ENCODE measurements at places on chromosomes 3 and 15.

DNA sequence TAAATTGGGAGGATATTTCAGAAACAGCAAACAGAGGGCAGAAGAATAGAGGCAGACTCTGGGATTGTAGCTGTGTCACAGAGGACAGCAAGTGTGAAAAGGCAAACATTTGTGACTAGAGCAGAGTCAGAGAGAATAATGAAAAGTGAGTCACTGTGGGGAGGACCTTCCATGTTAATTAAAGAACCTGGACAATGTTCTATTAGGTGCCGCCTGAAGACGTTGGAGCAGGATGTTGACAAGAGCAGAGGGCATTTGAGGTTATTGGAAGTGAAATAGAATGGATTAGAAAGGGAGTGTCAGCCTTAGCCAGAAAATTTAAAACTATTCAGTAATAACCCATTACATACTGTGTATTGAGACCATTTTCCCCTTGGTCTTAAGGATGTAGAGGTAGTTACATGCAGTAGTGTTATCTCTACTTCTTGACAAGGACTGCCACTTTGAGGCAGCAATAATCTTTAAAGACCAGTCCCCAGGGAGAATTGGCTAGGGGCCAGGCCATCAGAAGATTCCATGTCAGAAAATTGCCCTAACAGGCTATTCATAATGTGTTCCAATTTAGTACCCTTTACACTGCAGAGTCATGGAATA lies 5.8 kb downstream of the ACKR2 start:
- DNase-seq, result no peak

DNA sequence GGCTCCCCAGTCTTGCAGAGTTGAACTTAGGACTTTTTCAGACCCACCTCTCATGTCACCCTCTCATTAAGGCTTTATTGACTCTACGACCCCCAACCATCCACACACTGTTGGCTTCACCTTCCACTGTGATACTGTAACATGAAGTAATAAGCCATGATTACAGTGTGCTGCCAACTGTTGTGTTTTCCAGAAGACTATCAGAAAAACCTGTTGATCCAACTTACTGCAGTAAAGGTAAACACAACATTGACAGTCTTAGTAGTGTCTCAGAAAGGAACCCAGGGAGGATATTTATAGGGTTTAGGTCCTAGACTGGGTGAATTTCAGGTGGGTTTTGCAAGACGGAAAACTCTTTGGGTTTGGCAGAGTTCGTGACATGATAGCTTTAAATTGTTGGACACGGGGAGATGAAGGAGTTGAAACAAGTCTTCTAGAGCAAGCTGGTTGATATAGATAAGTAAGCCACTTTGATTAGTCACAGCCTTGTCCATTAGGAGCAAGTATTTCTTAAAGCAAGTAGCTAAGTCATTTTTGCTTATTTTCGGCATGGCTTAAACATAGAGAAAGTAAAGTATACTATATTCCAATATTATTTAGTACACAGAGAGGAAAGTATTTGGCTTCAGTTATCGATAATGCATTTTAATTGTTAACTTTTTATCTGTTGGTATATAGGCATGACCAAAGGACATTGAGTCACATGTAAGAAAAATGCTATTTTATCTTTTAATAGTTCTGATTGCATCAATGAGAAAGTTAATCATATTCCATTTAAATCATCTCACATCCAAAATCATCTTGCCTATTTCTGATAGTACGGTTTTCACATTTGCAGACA lies 2.4 kb upstream of the COL6A5 start:
- no peak for DNase-seq

- peak; percentile 23 for DNase-seq
Observed at GRCh38 chr3:59237121-59237520, 187.3 kb upstream of the CFAP20DC start.

- DNase-seq, result no peak
Observed at GRCh38 chr15:77864211-77865105, 213.1 kb downstream of the TBC1D2B start.

DNA sequence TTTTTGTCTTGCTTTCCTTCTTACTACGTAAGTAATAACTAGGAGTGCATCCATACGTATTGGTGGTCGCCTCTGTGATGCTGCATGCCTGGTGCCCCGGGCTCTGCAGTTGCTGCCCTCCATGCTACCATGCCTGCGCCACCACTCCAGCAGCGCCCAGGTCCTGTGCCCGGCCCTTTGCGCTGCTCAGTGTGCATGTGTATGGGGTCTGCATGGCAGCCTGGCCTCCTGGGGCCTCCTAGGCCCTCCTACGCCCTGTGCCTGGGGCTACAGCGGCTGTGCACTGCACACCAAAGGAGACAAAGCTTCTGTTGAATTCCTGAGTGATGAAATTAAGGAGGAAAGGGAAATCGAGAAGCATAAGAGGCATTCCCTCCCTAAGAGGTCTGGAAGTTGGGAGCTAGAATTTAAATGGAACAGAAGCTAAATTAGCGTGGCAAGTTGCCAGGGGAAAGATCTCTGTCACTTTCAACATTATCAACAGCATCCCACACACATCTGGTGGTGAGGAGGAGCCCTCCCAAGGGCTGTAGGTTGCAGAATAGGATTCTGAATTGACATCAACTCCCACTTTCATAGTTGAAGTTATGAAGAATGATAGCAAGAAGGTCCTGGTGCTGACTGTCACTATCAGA lies 275.0 kb upstream of the CHRM5 start:
- no peak for DNase-seq

DNA sequence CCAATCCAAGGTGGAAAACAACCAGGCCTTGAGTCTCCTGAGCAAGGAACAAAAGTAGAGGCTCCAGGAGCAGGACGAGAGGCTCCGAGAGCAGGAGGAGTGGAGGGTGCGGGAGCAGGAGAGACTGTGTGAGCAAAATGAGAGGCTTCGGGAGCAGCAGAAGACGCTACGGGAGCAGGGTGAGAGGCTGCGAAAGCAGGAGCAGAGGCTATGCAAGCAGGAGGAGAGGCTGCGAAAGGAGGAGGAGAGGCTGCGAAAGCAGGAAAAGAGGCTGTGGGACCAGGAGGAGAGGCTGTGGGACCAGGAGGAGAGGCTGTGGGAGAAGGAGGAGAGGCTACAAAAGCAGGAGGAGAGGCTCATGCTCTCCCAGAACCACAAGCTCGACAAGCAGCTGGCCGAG lies 60.3 kb upstream of the UBE2Q2 start:
- no peak for DNase-seq

DNA sequence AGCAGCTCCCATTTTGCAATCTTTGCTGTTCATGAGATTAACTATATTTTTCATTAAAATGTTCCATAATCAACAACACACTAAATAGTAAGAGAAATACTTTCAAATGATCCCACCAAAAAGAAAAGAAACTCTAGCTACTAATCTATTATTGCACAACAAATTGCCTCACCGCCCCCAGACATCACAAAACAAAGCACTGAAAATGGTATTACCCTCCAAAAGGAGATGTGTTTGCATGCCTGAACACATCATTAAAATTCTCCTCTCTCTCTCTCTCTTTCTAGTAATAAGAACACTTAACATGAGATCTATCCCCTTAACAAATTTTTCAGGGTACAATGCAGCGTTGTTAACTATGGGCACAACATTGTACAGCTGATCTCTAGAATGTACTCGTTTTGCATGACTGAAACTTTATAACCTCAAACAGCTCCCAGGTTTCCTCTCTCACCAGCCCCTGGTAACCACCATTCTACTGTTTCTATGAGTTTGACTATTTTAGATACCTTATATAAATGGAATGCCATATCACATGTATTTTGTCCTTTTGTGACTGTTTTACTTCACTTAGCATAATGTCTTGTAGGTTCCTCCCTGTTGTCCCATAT lies 33.1 kb downstream of the WNT5A start:
- DNase-seq, result no peak

All from GM04504 (cell line).